ENCODE measurements at places on chromosomes 12 and 14. TPM values are rescaled to one million over a fixed set of nuclear protein-coding genes. Genes with fewer than 3 reads are reported as not detected.

The PRH2 gene
- 0.28 TPM for total RNA-seq

- no peak overlapping the region for H3K27ac ChIP-seq
- DNase-seq: no peak
- no peaks in the 10 kb centered on the region for H3K27me3 ChIP-seq
- no peaks in the 10 kb centered on the region for H3K4me1 ChIP-seq
- H3K4me3 ChIP-seq: no peak overlapping the region
- H3K36me3 ChIP-seq: no peaks in the 10 kb centered on the region
These were observed 130.1 kb downstream of the CCDC91 start for GRCh38 chr12:28320353-28320752.

The SYNDIG1L gene
- not detected for total RNA-seq

- H3K4me3 ChIP-seq: no peak overlapping the region
- no peaks in the 10 kb centered on the region for H3K36me3 ChIP-seq
These were observed 19.4 kb upstream of the EIF5 start for GRCh38 chr14:103314496-103315277.

GRCh38 chr12:101552277-101552676 lies 42.5 kb upstream of the MYBPC1 start:
- peak; percentile 65 for DNase-seq
- H3K27me3 ChIP-seq: no peaks in the 10 kb centered on the region
- no peaks in the 10 kb centered on the region for H3K36me3 ChIP-seq
- H3K27ac ChIP-seq: no peak overlapping the region
- H3K4me3 ChIP-seq: no peak overlapping the region

- H3K4me3 ChIP-seq: no peak overlapping the region
- H3K27ac ChIP-seq: peak overlapping the region; percentile 51
- DNase-seq: no peak
- H3K4me1 ChIP-seq: peaks cover 7% of the 10 kb centered on the region
- no peaks in the 10 kb centered on the region for H3K27me3 ChIP-seq
- no peaks in the 10 kb centered on the region for H3K36me3 ChIP-seq
These were observed 20.5 kb downstream of the KITLG start for GRCh38 chr12:88559772-88560171.

DNA sequence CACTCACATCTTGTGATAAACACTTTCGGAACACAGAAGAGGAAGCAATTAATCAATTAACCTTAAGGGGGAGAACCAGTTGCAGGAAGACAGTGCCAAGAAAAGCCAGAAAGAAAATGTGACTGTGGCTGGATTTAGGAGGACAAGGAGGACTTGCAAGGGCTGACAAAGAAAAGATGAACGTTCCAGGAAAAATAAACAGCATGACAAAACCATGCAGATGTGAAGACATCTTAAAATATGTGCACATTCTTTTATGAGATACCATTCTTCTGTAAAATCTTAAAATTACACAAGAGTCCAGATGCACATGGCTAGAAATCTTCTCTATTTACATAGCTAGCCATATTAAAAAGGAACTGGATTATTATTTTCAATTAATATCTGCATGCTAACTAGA lies 33.4 kb downstream of the KITLG start:
- H3K4me1 ChIP-seq: peaks cover 10% of the 10 kb centered on the region
- no peaks in the 10 kb centered on the region for H3K27me3 ChIP-seq
- H3K27ac ChIP-seq: no peak overlapping the region
- peaks cover 5% of the 10 kb centered on the region for H3K36me3 ChIP-seq
- peak; percentile 65 for DNase-seq
- H3K4me3 ChIP-seq: no peak overlapping the region

DNA sequence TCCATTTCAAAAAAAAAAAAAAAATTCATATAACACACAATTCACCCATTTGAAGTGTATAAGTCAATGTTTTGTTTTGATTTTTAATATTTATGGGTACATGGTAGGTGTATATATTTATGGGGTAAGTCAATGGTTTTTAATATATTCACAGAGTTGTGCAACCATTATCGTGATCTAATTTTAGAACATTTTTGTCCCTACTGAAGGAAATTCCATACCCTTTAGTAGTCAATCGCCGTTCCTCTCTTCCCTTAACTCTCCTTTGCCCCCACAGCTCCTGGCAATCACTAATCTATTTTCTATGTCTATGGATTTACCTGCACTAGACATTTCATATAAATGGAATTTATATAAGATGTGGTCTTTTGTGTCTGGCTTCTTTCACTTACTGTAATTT lies 92.8 kb downstream of the TRAFD1 start:
- DNase-seq: peak; percentile 24
- H3K36me3 ChIP-seq: peaks cover 33% of the 10 kb centered on the region
- no peaks in the 10 kb centered on the region for H3K27me3 ChIP-seq
- peaks cover 2% of the 10 kb centered on the region for H3K4me1 ChIP-seq
- no peak overlapping the region for H3K4me3 ChIP-seq

- no peak overlapping the region for H3K27ac ChIP-seq
- H3K36me3 ChIP-seq: no peaks in the 10 kb centered on the region
- no peaks in the 10 kb centered on the region for H3K27me3 ChIP-seq
- DNase-seq: peak; percentile 83
These were observed 3.0 kb upstream of the TMEM120B start for GRCh38 chr12:121709478-121709961.

DNA sequence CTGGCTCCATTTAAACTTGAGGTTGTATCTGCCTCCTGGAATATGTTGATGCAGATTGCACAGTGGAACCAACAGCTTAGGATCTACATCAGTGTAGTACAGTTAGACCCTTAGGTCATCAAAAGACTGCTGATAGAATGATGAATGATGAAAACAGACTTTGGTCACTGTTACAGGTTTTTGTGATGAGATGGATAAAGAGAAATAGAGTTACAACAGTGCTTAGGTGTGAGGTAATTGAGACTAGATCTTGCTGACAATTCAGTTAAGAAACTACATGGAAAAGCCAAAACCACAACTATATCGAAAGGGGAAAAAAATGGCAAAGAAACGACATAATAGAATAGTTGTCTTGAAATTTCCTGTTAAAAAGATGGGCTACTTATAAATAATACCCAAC lies 145.7 kb upstream of the LMNTD1 start:
- no peaks in the 10 kb centered on the region for H3K27me3 ChIP-seq
- H3K4me1 ChIP-seq: no peaks in the 10 kb centered on the region
- DNase-seq: no peak
